Left renal cortex interstitium (tissue), 4 donors: ENCODE measurements at places on chromosomes 13 and 19. TPM values are rescaled to one million over a fixed set of nuclear protein-coding genes. Genes with fewer than 3 reads are reported as not detected.

GRCh38 chr13:24615114-24615513 is 65.1 kb upstream of the ATP12A start:
- DNase-seq: no peak

DNA sequence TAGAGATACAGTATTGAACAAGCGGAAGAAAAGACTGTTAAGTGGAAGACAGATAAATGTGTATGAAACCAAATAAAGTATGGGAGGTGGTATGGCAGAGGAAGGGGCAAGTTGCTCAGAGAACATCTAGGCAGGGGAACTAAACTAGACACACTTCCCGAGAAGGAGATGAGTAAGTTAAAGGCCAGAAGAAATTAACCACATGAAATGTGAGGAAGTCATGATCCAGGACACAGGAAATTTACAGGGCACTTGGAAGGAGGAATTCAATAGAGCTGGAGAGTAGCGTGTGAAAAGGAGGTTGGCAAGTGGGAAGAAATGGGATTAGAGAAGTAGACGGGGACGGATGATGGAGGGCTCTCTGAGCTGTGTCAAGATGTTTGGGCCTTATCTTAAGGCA is 208.8 kb downstream of the COG6 start:
- DNase-seq: no peak

The ZNF69 gene
- polyA plus RNA-seq: 15.0 TPM

- DNase-seq: no peak
Measured at GRCh38 chr13:72383646-72384045, 343.8 kb downstream of the MZT1 start.

The TGFBR3L gene
- polyA plus RNA-seq: 1.3 TPM

DNA sequence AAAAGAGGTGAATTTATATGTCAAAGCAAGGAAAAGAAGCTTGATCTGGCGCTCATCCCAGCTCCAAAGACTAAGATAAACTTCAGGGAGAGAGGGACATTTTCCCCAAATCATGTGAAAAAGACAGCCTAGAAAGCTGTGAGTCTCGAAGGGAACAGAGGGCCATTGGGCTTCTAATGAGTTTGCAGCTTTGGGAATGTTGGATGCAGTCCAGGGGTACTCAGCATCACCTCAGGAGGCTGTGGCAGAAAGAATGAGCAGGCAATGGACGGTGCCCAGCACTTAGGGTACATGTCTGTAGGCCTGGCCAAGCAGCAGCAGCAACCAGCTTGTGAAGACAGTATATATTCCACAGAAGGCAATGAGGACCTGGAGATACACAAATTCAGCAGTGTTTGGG is 25.7 kb upstream of the WASF3 start:
- no peak for DNase-seq

The PCDH17 gene
- 16.5 TPM for polyA plus RNA-seq

- peak; percentile 50 for DNase-seq
Measured at GRCh38 chr13:109331898-109332297, 454.5 kb downstream of the IRS2 start.

GRCh38 chr19:16938211-16938610 is 49.4 kb downstream of the F2RL3 start:
- no peak for DNase-seq

GRCh38 chr13:48533961-48534600 is 1.2 kb upstream of the RCBTB2 start:
- DNase-seq: no peak
